Skeletal muscle cell (primary cell): ENCODE measurements at places on chromosomes 5 and 9.

- no peak for DNase-seq
Observed at GRCh38 chr9:93674580-93675335, 98.4 kb downstream of the PHF2 start.

GRCh38 chr9:134717056-134717455, 75.5 kb downstream of the COL5A1 start:
- no peak for DNase-seq

- DNase-seq = no peak
Observed at GRCh38 chr9:4180907-4181605, 118.8 kb downstream of the GLIS3 start.

- no peak for DNase-seq
Observed at GRCh38 chr5:173712609-173713175, 96.2 kb upstream of the BOD1 start.

DNA sequence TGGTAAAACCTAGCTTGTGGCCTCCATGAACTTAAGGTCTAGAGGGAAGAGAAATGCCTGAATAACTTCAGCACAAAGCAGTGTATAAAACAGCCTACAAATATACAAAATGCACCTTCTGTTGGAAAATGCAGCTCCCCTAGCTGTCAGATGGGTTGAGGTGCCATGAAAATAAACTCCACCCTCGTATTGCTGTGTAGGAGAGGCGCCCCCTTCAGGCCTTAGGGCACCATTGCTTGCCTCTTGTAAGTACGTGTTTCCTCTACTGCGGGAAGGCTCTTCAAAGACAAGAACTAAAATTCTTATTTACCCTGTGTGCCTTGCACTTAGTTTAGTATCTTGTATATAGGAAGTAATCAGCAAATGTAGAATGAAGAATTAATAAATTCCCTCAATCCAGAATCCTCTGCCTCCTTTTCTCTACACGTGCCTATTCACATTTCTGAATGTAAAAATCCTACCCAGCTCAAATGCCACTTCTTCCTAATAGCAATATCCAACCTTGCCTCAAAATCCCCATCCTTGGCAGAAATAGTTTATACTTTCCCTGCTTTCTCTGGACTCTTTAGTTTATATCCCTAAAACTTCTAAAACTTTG, 393.7 kb upstream of the PDE4D start:
- DNase-seq = peak; percentile 48

DNA sequence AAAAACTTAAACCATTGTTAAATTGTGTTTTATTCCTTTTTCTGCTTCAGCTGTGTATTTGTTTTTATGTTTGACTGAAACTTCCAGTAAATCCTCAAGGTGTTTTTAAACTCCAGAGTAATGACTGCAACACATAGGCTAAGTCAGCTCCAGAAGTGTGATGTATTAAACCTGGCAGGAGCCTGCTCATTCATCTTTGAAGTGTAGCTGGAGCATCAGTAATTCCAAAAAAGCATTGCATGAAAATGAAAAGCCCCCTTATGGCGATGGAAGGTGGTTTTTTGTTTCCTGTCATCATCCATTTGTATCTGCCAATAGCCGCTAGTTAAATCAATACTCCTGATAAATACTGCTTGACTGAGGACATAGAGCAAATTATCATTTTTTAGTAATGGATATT, 474.2 kb upstream of the ADAMTS16 start:
- DNase-seq = no peak

- peak; percentile 47 for DNase-seq
Observed at GRCh38 chr9:4077499-4078102, 222.3 kb downstream of the GLIS3 start.

DNA sequence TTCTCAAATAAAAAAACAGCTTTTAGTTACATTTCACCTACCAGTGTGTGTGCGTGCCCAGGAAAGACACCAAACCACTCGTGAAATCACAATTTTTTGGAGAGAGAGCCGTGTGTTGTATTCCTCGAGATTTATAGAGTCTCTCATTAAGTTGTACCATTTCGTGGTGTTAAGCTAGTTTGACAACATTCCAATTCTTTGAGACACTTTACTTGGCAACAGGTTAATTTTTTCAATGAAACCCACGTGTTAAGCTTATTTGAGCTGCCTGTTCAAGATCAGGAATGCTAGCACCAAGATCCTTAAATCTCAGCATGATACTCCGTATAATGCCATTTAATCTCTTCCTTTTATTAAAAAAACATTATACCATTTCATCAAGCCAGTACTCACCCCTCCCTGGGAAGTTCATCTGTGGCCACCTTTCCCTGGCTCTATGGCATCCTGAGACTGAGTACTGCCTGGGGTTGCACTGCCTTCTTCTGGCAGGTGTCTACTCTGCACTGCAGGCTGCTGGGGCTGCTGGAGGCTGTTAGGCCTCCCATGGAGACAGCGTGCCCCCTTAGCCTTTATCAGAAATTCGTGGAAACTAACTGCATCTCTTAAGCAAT, 143.7 kb downstream of the ARHGAP26 start:
- no peak for DNase-seq

- no peak for DNase-seq
Observed at GRCh38 chr9:92735636-92736562, 28.7 kb downstream of the BICD2 start.

DNA sequence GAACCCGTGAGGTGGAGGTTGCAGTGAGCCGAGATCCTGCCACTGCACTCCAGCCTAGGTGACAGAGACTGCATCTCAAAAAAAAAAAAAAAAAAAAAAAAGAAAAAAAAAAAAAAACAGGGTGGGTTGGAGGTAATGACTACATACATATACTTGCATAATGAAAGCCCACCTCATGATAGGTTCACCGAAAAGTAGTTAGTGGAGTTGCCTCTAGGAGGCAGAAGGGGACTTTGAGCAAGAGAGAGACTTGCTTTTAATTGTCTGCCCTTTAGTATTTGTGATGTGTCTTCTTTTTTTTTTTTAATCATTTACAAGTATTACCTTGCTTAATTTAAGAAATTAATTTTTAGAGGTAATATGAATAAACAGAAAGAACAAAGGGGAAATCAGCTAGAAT, 99.8 kb downstream of the PPARGC1B start:
- no peak for DNase-seq

DNA sequence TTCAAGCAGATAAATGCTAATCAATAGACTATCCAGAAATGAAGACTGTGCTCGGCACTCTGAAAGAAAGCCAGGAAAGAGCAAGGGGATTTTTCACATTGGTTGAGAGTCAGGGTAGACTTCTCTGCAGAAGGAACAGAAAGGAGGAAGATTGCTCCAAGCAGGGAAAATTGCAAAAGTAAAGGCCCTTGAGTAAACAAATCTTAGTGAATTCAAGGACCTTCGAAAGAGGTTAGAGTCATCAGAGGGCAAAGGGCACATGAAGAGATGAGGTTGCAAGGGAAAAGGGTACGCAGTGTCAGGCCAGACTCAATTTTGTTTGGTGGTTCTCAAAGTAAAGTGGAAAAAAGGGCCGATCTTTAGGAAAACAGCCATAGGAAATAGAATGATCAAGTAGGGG, 157.6 kb upstream of the RAI14 start:
- DNase-seq = no peak

GRCh38 chr5:71705421-71705820, 13.7 kb upstream of the CARTPT start:
- no peak for DNase-seq

GRCh38 chr5:86623785-86624483, 6.2 kb downstream of the COX7C start:
- DNase-seq = no peak

GRCh38 chr9:133499132-133499891, 20.4 kb upstream of the SLC2A6 start:
- DNase-seq = no peak

- no peak for DNase-seq
Observed at GRCh38 chr5:172585114-172585513, 55.9 kb upstream of the NEURL1B start.

DNA sequence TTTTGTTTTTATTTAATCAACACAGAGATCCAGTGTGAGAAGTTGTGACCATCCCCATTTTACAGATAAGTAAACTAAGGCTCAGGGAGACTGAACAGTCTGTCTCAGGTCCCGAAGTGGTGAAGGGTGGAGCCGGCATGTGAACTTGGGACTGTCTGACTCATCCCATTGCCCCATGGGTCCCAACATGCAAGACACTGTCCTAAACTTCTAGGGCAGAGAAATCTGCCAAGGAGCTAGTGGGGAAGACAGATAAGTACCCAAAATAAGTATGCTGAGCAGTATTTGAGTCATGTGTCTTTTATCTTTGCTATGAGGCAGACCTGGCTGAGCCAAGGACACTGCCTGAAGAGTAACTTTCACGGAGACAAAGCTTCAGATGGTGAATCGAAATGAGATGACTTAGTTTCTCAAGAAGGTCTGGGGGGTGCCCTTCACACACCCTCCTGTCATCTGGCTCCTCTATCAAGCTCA, 64.3 kb upstream of the SLC25A51 start:
- DNase-seq = no peak

GRCh38 chr9:116501871-116502270, 185.2 kb upstream of the TRIM32 start:
- DNase-seq = no peak

- no peak for DNase-seq
Observed at GRCh38 chr9:33614001-33614687, 90.1 kb downstream of the ANKRD18B start.

GRCh38 chr9:37575921-37576721, at the start of gene FBXO10:
FBXO10 (minus strand) TSS chr9:37576380; CDS start chr9:37541768, 34,612 bp downstream.
- DNase-seq = peak; percentile 48

- no peak for DNase-seq
Observed at GRCh38 chr9:35661756-35662350, 3.1 kb downstream of the ARHGEF39 start.

- DNase-seq = no peak
Observed at GRCh38 chr5:149747141-149747832, 17.2 kb downstream of the PPARGC1B start.

GRCh38 chr5:122864400-122864799, 19.0 kb downstream of the SNX24 start:
- no peak for DNase-seq

GRCh38 chr5:179221877-179222220, 123.4 kb downstream of the ADAMTS2 start:
- DNase-seq = no peak

GRCh38 chr5:111655169-111655924, 101.6 kb downstream of the NREP start:
- DNase-seq = peak; percentile 51

GRCh38 chr5:36679221-36679989, 73.0 kb downstream of the SLC1A3 start:
- no peak for DNase-seq

- DNase-seq = no peak
Observed at GRCh38 chr5:173020154-173020581, 36.0 kb upstream of the CREBRF start.

- no peak for DNase-seq
Observed at GRCh38 chr5:5182508-5183188, 42.5 kb downstream of the ADAMTS16 start.
